ENCODE measurements at places on chromosomes 16 and 17. TPM values are rescaled to one million over a fixed set of nuclear protein-coding genes. Genes with fewer than 3 reads are reported as not detected.

DNA sequence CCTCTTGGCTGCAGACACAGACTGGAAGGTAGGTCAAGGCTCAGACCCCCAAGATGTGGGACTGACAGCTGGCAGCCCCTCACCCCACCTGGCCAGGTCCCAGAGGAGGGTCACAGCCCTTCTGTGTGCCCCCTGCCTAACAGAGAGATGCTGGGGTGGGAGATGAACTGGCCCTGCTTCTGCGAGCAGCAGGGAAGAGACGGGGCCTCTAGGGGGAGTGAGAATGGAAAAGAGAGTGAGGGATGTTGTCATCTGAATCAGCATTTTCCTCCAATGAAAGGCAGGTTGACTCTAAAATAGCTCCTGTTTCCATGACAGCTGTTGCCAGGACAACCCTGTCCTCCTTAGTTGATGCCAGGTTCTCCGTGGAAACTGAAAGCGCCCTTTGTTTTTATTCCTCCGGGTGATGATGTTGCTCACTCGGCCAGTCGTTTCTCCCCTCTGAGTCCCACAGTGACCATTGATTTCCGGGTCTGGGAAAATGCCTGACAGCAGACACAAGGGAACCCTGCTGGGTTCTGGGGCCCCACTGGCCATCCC is 4.9 kb upstream of the NDRG4 start:
- DNase-seq, result peak; percentile 94
- no peak overlapping the region for H3K4me3 ChIP-seq
- H3K4me1 ChIP-seq, result peaks cover 8% of the 10 kb centered on the region
- no peak overlapping the region for H3K27ac ChIP-seq

- no peak for DNase-seq
- no peak overlapping the region for H3K4me3 ChIP-seq
- H3K27ac ChIP-seq, result peak overlapping the region; percentile 23
- H3K4me1 ChIP-seq, result peaks cover 28% of the 10 kb centered on the region
Observed at GRCh38 chr17:64077379-64077778, 52.6 kb downstream of the ERN1 start.

DNA sequence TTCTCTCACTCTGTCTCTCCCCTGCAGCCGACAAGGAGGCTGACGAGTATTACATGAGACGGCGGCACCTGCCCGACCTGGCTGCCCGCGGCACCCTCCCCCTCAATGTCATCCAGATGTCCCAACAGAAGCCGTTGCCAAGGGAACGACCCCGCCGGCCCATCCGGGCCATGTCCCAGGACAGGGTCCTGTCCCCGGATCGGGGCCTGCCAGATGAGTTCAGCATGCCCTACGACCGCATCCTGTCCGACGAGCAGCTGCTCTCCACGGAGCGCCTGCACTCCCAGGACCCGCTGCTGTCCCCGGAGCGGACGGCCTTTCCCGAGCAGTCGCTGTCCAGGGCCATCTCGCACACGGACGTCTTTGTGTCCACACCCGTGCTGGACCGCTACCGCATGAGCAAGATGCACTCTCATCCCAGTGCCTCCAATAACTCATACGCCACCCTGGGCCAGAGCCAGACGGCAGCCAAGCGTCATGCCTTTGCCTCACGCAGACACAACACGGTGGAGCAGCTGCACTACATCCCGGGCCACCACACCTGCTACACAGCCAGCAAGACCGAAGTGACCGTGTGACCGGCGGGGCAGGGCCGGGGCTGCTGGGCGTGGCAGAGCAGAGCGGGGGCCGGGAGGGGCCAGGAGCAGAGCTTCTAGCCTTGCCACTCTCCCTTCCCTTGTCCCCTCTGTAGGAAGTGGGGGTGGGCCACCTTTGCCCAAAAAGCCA is 40.4 kb upstream of the DNAH9 start:
- no peaks in the 10 kb centered on the region for H3K36me3 ChIP-seq
- DNase-seq, result no peak

DNA sequence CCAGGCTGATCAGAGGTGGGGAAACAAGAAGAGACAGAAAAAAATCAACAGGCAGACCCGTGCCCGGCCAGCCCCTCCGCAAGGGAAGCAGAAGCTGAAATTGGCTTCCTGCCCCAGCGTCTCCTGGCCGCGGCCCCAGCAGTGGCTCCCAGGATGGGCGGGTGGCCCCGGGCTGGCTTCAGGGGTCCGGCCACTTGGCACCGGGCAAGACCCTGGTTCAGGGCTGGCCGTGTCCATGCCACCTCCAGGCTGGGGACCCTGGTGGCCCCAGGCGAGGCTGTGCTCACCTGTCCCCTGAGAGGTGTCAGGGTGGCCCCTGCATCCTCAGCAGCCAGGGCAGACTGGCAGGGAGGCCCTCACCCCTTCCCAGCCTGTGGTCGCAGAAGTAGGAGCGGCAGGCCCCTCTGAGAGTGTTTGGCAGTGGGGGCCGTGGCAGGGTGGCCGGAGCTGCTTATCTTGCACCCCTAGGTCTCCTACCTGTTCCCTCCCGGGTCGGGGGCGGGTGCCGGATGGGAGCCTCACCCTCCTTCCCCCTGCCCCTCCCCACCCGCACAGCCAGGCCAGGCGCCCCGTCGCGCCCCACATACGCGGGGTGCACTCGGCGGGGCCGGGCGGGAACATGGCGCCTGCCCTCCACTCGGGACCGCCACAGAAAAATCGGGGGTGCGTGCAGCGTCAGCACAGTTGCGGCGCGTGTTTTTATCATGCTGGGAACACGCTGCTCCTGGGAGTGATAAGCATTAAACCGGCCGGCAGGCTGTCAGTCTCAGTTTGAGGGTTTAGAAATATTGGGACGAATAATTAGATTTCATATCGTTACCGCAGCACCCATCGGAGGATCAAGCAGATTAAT is 46.7 kb upstream of the ZC3H18 start:
- no peak overlapping the region for H3K4me3 ChIP-seq
- DNase-seq, result no peak
- H3K27me3 ChIP-seq, result no peaks in the 10 kb centered on the region
- peaks cover 4% of the 10 kb centered on the region for H3K36me3 ChIP-seq

DNA sequence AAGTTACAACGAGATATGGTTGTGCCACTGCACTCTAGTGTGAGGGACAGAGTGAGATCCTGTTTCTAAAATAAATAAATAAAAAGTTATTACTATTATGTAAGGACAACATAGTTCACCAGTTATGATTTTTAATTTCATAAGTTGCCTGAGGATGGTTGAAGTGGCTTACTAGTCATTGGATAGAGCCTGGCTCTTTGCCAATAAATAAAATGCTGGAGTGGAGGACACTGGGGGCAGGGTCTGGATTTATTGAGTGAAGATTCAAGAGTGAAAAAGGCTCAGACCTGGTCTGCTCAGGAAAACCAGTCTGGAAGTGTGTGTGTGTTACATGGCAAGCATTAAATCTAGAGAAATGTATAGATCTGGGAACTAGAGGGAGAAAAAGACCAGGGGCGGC is 2.1 kb downstream of the STARD3 start:
- H3K27me3 ChIP-seq, result no peaks in the 10 kb centered on the region
- no peak overlapping the region for H3K4me3 ChIP-seq
- H3K36me3 ChIP-seq, result peaks cover 5% of the 10 kb centered on the region
- no peak overlapping the region for H3K27ac ChIP-seq

GRCh38 chr16:53220585-53220984 is 165.8 kb downstream of the CHD9 start:
- no peaks in the 10 kb centered on the region for H3K4me1 ChIP-seq
- H3K27ac ChIP-seq, result no peak overlapping the region
- peak; percentile 26 for DNase-seq
- no peaks in the 10 kb centered on the region for H3K27me3 ChIP-seq

- no peaks in the 10 kb centered on the region for H3K27me3 ChIP-seq
- H3K4me3 ChIP-seq, result no peak overlapping the region
- peaks cover 76% of the 10 kb centered on the region for H3K36me3 ChIP-seq
- peak overlapping the region; percentile 80 for H3K27ac ChIP-seq
Observed at GRCh38 chr17:42334677-42335076, 46.4 kb downstream of the STAT5A start.

DNA sequence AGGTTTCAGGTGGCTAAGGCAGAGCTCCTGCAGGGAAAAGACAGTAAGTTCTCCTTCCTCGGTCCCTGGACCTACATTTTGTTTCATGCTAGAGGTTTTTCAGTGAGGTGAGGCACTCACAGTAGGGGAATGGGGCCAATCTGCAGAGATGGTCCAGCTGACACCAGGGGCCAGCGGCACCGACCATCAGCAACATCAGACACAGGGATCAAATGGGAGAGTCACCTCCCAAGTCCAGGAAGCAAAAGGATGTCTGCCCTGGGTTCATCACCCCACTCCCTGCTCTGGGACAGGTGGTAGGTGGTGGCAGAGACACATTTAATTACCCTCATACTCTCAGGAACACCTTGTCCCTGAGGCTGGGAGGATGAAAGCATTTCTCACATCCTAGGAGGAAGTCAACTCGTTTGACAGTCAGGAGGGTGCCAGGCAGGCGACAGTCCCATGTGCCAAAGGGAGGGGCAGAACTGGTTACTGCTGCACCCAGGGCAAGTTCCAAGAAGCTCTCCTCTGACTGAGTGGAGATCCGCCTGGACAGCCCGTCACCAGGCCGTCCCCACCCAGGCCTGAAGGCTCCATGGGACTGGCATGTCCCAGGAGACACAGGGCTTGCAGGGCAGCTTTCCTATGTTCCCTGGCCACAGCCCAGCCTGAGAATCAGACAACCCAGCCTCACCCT is 19.2 kb downstream of the ATP6V0D1 start:
- no peak for DNase-seq
- no peaks in the 10 kb centered on the region for H3K36me3 ChIP-seq
- peaks cover 16% of the 10 kb centered on the region for H3K4me1 ChIP-seq
- no peak overlapping the region for H3K27ac ChIP-seq
- H3K4me3 ChIP-seq, result no peak overlapping the region

GRCh38 chr17:29591737-29592608 is 959 bp upstream of the ANKRD13B start:
- H3K4me3 ChIP-seq, result peak overlapping the region; percentile 84
- no peaks in the 10 kb centered on the region for H3K27me3 ChIP-seq
- peak overlapping the region; percentile 87 for H3K27ac ChIP-seq
- H3K4me1 ChIP-seq, result peaks cover 51% of the 10 kb centered on the region
- peak; percentile 85 for DNase-seq

GRCh38 chr16:65200156-65200773 is 78.4 kb upstream of the CDH11 start:
- no peak overlapping the region for H3K27ac ChIP-seq
- H3K27me3 ChIP-seq, result no peaks in the 10 kb centered on the region
- DNase-seq, result no peak
- H3K4me3 ChIP-seq, result no peak overlapping the region

DNA sequence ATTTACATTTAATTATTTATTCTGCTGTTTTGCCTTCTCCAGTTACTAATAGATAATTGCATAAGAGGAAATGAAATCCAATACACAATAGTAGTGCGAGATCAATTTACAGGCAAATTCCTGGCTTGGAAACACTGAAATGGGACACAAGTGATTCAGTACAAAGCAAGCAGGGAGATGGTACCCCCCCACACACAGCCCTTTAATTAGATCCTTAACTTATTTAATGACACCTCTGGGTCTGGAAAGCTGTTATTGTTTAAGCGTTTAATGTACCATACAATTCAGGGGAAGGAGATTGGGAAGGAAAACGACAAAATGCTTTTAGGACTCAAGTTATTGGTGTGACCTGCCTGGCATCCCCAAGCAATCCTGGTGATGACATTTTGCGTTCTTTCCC is 318.2 kb downstream of the NPIPA8 start:
- H3K4me1 ChIP-seq, result no peaks in the 10 kb centered on the region
- no peak overlapping the region for H3K4me3 ChIP-seq
- H3K27me3 ChIP-seq, result peaks cover 1% of the 10 kb centered on the region
- no peak for DNase-seq

RHBDL1 gene
- total RNA-seq, result 0.79 TPM

DHRS7C gene
- total RNA-seq, result not detected

MYCBPAP gene
- total RNA-seq, result 6.9 TPM

CHST4 gene
- total RNA-seq, result not detected

PRSS36 gene
- 0.18 TPM for total RNA-seq

Data from activated CD8-positive, alpha-beta T cell treated with anti-CD3 and anti-CD28 coated beads for 36 hours (primary cell).